ENCODE measurements at places on chromosomes 12 and 14. TPM values are rescaled to one million over a fixed set of nuclear protein-coding genes. Genes with fewer than 3 reads are reported as not detected.

DNA sequence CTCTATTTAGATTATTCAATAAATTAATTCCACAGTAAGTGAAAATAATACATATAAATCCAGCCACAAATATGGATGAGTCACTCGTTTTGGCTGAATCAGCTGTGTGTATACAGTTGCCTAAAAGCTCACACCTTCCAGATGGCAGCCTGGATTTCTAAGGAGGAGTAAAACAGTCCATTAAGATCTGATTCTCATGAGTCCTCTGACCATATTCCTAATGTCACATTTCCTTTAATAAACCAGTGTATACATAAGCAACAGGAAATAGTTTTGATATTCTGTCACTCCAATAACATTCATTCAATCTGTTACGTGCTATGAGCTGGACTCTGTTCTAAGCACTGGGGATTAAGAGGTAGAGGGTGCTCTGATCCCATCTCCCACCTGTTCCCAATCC lies 21.8 kb downstream of the MDM1 start:
- DNase-seq: no peak

- no peak for DNase-seq
These were observed 50.0 kb downstream of the SH2B3 start for GRCh38 chr12:111455448-111456320.

DNA sequence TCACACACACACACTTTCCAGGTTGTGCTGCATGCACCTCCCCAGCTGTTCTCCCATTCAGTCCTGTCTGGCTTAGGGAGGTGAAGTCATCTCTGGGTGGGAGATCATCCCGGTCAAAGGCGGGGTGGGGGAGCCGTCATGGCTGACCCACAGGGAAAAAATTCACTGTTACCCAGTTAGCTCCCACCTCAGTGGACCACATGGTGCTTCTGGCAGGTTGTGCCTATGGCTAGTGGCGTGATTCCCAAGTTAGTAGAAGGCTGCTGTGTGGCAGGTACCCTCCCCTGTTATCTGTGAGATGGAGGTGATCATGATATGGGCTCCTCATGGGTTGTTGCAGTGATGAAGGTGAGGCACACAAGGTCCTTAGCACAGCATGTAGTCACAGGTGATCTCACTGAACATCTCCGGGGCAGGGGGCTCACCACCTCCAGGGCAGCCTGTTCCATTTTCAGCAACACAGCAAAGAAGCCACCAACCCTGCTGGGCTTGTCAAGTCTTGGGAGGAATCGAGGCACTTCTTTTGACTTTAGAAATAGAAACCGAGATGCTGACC lies 154.9 kb upstream of the CCND2 start:
- peak; percentile 17 for DNase-seq

DNA sequence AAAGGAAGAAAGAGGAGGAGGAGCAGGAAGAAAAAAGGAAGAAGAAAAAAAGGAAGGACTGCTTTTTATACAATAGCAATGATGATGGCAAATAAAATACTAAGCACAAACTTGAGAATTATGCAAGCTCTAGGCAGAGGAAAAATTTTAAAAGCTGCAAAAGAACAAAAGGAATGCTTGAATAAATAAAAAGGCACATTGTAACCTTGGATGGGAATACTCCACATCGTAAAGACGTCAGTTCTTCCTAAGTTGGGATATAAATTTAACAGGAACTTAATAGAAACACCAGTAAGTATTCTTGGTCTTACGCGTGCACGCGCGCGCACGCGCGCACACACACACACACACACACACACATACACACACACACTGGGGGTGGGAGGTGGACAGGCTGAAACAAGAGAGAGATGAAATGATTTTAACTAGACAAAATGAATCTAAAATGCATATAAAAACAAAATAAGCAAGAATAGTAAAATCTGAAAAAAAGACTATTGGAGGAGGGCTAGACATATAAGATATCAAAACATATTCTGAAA lies 43.0 kb downstream of the SERPINA3 start:
- no peak for DNase-seq

- no peak for DNase-seq
These were observed 5.1 kb upstream of the GPR33 start for GRCh38 chr14:31492759-31493498.

DNA sequence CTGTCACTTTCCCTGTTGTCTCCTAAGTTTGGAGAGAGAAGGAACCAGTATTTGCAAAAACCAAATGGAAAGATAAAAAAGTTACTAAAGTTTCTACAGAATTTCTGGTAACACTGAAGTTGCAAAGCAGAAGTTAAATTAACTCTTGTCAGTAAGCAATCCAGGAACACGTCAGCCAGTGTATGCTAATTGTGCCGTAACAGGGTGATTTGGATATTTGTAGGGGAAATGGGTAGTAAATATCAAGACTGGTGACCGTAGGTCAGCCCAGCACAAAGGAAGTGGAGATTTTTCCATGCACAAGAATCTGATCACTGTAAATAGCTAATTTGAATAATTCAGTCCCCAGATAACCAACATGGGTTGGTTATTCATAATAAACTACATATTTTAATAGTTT lies 2.3 kb downstream of the CDKN1B start:
- no peak for DNase-seq

Gene RASAL1
- 2.2 TPM for total RNA-seq

DNA sequence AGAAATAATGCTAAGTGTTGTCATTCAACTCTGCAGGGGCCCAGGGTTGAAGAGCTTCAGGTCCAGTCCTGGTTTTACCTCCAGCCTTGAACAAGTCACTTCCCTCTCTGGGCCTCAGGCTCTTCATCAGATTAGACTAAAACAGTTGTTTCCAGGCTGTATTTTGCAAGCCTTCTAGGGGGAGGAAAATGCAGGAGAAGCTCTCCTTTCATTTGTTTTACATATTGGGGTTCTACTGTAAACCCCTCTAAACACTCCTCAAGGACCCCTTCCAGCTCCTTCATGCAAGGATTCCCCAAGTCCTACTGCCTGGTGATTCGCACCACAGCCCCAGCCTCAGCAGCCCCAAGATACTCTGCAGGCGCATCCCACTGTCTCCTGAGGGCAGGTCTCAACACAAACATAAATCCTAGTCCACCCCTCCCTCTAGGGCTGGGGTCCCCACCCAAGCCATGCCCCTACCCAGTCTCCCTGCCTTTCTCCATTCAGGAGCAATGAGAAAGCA lies 2.7 kb downstream of the SDR9C7 start:
- DNase-seq: no peak

Gene KRT73
- not detected for total RNA-seq

Gene FOXG1
- not detected for total RNA-seq

Gene LALBA
- not detected for total RNA-seq

DNA sequence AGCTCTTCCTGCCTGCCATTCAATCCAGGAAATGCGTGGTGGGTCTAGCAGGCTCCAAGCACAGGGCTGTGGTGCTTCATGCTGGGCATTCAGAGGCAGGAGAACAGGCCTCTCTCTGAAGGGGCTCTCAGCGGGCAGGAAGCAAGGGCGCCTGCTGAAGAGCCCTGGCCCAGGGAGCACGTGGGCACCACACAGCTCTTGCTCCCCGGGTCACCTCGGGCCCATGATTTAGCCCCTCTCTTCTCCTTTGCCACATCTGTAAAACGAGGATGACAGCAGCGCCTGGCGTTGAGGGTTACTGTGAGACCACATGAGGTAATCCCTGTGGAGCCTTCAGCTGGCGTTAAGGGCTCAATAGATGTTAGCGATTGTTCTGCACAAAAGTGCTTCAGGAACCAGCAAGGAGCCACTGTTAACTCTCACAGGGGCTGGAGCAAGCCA lies 37.6 kb upstream of the SPTLC2 start:
- no peak for DNase-seq

DNA sequence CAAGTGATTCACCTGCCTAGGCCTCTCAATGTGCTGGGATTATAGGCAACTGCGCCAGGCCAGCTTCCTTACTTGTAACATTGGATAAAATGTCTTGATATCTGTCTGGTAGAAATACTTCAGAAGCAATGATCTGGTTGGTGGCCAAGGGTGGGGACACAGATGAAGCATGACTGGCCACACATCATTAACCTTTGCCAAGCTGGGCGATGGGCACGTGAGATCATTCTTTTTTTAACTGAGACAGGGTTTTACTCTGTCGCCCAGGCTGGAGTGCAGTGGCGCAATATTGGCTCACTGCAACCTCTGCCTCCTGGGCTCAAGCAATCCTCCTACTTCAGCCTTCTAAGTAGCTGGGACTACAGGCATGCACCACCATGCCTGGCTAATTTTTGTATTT lies 31.1 kb downstream of the PLEKHH1 start:
- no peak for DNase-seq

GRCh38 chr14:100062590-100062989 lies 2.6 kb upstream of the EVL start:
- no peak for DNase-seq

Gene DAD1
- 256 TPM for total RNA-seq

DNA sequence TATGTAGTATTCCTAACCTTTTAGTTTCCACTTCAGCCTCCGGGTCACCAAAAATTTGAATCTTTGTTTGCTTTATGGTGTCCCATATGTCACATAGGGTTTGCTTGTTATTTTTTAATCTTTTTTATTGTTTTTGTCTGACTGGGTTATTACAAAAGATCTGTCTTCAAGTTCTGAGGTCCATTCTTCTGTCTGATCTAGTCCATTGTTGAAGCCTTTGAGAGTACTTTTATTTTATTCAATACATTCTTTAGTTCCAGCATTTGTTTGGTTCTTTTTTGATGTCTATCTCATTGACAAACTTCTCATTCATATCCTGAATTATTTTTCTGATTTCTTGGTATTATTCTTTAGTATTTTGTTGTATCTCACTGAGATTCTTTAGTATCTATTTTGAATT lies 99.8 kb downstream of the GPR65 start:
- no peak for DNase-seq

Gene ASIC1
- 20.7 TPM for total RNA-seq

DNA sequence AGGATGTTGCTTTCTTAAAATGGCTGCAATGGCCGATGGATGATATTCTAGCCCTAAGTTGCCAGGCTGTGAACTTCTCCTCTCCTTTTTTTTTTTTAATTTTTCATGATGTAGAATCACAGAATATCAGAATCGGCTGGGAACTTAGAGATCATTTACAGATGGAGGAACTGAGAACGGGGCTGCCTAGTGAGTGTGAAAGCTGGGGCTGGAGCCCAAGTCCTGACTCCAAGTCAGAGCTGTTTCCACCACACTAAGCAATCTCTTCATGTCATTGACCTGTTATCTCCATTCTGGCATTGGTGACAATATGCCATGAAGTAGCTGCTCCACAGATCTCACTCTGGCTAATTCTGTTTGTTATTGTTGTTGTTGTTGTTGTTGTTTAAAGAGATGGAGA lies 121.7 kb downstream of the SLC38A1 start:
- DNase-seq: no peak

DNA sequence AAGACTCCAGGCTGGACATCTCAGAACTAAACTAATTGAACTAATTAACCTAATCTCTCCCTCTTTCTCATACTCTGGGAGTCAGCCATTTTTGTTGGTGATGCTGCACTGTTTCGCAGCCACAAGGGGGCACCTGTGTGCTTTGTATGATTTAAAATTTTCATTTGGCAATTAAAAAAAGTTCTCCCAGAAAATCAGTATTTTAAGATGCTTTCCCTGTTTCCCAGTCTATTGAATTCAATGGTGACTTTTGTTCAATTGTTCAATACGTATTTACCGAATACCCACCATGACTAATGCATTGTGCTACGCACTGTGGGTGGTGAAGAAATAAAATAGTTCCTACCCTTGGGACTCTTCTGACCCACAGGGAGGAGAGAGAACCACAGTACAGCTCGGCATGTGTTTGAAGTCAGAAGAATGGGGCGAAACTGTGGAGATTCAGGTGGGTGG lies 63.7 kb downstream of the ZNF664 start:
- DNase-seq: peak; percentile 16

- DNase-seq: no peak
These were observed 765 bp upstream of the NFYB start for GRCh38 chr12:104138797-104139152.

DNA sequence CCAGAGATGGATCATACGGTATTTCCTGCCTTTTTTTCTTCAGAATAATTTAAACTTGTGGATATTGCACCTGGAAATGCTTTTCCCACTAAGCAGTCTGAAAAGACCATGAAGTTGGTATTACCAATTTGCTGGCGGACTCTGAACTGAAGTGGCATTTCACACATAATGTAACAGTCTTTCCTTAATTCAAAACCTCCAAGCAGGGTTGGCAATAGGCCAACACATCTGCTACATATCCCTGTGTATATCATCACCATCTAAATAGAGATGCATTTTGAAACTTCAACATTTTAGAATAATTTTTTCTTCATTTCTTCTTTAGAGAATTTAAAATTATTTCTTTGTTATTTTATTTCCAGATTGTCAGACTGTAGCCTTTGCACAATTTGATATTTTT lies 100.5 kb downstream of the TSPAN8 start:
- DNase-seq: no peak

- DNase-seq: no peak
These were observed 58.7 kb upstream of the TSPAN9 start for GRCh38 chr12:3018284-3019004.

DNA sequence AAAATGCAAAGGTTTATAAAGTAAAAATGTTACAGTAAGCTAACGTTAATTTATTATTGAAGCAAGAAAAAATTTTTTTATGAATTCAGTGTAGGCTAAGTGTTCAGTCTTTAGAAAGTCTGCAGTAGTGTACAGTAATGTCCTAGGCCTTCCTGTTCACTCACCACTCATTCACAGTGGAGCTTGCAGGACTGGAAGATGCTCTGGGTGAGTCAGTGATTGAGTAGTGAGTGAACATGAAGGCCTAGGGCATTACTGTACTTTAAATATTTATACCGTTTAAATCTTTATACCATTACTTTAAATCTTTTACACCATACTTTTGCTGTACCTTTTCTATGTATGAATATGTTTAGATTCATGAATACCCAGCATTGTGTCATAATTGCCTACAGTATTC lies 120.3 kb upstream of the SLC38A4 start:
- no peak for DNase-seq

Gene SPX
- total RNA-seq: 1.1 TPM

Gene A2ML1
- total RNA-seq: not detected

Gene FAM90A1
- 0.14 TPM for total RNA-seq

Gene GPR162
- total RNA-seq: 0.11 TPM

- no peak for DNase-seq
These were observed 46.6 kb downstream of the PPP2R5C start for GRCh38 chr14:101808020-101808641.

- no peak for DNase-seq
These were observed 34.8 kb downstream of the PTHLH start for GRCh38 chr12:27937768-27938167.

Gene SLC17A8
- not detected for total RNA-seq

GRCh38 chr14:93317875-93318807 lies 14.7 kb downstream of the BTBD7 start:
- DNase-seq: no peak

DNA sequence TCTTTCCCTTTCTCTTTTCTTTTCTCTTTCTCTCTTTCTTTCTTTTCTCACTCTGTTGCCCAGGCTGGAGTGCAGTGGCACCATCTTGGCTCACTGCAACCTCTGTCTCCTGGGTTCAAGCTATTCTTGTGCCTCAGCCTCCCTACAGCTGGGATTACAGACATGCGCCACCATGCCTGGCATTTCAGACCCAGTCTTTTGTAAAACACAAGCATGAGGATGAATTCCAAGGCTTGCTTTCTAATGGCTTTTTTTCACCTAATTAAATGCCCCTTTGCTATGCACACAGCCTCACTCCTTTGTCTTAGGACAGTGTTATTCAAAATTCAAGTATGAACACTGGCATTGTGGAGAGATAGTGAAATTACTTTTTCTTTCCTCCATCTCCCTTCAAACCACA lies 6.0 kb upstream of the SLC38A2 start:
- DNase-seq: no peak

Gene IL31
- 54.3 TPM for total RNA-seq

- DNase-seq: no peak
These were observed 506 bp upstream of the NAP1L1 start for GRCh38 chr12:76084863-76085519.

GRCh38 chr12:124764870-124765580 lies 98.6 kb downstream of the SCARB1 start:
- DNase-seq: no peak
